ENCODE measurements at places on chromosomes 1 and 21. TPM values are rescaled to one million over a fixed set of nuclear protein-coding genes. Genes with fewer than 3 reads are reported as not detected.

The NECTIN4 gene
- 0.34 TPM for total RNA-seq

The OR2M4 gene
- total RNA-seq, result under 0.01 TPM

The KCNE2 gene
- not detected for total RNA-seq

The APCS gene
- not detected for total RNA-seq

The IGSF3 gene
- total RNA-seq, result 0.26 TPM

The CYB5RL gene
- total RNA-seq, result 8.2 TPM

The KCNT2 gene
- 1.7 TPM for total RNA-seq

The FCRL2 gene
- not detected for total RNA-seq

The MAP3K7CL gene
- total RNA-seq, result 3.0 TPM

The LCE1F gene
- total RNA-seq, result not detected

The CELA3B gene
- not detected for total RNA-seq

The LCE2A gene
- not detected for total RNA-seq

The OLIG1 gene
- not detected for total RNA-seq

The OR2M3 gene
- not detected for total RNA-seq
